ENCODE measurements at places on chromosomes 13 and 19.

DNA sequence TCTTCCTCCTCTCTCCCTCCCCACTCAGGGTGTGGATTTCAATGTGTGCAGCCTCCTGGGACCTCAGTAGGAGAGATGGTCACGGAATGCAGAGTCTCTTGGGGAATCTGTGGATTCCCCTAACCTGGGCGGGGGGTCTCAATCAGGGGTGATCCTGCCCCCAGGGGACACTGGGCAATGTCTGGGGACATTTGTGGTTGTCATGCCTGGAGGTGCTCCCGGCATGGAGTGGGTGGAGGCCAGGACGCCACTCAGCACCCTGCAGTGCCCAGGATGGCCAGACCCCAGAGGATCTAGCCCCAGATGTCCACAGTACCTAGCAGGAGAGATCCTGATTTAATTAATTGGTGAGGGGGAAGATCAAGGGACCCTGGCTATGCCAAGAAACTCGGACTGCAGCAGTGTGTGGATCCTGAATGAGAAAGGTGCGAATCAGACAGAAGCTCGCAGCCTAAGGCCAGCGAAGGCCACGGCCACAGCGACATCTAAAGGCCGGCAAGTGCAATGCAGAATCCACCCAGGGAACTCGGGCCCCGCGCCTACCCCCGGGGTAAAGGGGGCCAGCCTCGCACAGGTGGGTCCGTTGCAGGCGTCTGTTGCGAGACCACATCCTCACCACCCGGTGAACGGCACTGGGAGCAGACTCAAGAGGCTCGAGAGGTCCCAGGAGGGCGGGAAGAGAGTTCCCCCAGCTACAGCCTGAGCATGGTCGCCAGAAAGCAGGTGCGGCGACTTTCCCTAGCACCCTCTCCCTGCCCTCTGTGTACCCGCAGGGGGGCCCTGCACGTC, 88.8 kb downstream of the GNG7 start:
- DNase-seq: peak; percentile 42

DNA sequence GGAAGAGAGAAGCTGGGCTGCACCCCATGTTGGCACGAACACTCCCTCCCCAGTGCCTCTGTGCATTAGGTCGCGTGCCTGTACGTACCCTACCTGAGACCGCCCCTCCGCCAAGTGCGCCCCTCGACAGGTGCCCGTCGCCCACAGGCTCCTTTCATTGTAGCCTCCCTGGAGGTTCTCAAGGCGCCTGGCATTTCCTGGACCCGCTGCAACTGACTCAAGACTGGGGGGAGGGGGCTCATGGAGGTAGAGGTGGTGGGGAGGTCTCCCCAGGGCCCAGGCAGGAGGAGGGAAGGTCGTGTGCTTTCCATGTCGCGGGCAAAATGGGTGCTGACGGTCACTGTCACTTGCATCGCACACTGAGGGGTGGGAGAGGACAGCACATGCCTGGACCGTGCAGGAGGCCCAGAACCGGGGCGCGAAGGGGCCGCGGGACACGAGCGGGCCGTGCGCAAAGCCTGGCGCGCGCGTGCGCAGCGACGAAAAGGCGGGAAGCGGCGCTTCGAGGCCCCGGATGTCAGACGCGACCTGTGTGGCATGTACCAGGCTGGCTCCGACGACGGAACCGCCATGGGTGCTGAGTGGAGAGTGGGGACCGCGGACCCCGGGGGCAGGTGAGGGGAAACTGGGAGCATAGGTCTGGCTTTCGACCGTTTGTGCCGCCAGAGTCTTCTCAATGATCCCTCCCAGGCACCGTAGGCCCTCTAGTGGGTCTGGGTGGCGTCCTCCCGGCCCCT, 16.5 kb downstream of the NFIX start:
- no peak for DNase-seq

DNA sequence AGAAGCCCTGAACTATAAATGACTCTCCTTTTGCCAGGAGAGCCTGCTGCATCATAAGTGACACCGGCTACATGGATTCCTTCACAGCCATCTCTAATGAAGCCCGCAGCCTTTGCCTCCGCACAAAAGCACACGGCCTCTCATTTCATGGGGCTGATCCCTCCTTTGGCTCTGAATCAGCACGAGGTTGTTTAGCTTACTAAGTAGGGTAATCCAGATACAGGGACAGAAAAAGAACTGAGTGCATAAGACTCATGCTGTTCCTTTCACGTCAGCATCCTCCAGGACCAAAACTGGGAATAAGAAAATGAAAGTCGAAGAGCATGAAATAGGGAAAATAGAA, 136.3 kb downstream of the DCT start:
- no peak for DNase-seq

- DNase-seq: no peak
Measured at GRCh38 chr13:25147638-25148401, 24.3 kb downstream of the AMER2 start.

DNA sequence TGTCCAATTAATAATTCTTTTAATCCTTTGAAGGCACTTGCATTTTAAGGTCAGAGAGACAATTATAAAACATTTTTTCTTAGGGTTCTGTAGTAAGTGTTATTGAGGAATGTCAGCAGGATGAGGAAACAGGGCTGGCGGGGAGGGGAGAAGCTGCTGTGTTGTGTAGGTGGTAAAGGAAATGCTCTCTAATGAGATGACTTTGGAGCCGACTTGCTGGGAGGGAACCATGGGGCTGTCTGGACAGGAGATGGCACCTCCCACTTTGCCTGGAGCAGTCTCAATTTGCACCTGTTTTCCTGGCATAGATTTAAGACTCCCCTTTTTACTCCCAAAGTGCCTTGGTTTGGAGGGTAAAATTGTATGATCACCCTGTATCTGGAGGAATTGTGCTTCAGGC, 230.4 kb downstream of the ATP8A2 start:
- DNase-seq: no peak
